ENCODE measurements at places on chromosomes 7 and 10.

GRCh38 chr7:38310591-38311101, 37.2 kb upstream of the TARP start:
- DNase-seq: no peak

DNA sequence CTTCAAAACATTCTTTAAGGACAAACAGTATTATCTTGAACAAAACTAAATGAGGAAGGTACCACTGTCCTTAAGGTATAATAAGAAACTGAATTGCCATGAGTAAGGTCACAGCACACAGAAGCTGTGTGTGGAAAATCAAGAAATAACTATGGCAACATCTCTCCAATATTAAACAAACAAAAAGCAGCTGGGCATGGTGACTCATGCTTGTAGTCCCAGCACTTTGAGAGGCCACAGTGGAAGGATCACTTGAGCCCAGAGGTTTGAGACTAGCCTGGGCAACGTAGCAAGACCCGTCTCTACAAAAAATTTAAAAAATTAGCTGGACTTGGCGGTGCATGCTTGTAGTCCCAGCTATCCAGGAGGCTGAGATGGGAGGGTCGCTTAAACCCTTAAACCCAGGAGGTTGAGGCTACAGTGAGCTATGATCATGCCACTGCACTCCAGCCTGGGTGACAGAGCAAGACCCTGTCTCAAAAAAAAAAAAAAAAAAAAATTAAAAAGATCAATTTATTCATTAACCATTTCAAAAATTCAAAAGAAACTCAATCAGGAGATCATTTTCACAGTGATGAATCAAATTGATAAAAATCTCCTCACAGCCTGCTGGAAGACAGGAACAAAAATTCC, 195.4 kb downstream of the SKIDA1 start:
- DNase-seq: no peak

GRCh38 chr10:23868121-23868520, 340.8 kb upstream of the KIAA1217 start:
- no peak for DNase-seq

- no peak for DNase-seq
These were observed 153.6 kb downstream of the TMEM178B start for GRCh38 chr7:141227454-141227853.

- no peak for DNase-seq
These were observed 176.4 kb upstream of the RHEB start for GRCh38 chr7:151695951-151696541.

DNA sequence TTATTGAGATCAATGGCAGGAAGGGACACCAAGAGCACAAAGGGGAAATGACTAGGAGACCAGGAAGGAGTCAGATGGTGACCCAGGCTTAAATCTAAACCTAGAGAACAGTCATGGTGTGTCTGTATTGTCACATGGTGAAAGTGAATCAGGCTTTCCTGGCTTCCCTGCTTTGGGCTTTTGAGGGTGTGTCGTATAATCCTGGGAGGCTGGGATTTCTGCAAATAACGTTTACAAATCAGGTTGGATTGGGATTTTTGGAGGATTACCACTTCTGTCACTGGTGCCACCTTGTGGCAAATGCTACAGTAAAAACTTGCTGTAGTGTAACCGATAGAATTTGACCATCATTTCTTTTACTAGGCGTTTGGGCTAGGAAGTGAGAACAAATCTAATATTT, 502.6 kb downstream of the NRG3 start:
- no peak for DNase-seq

DNA sequence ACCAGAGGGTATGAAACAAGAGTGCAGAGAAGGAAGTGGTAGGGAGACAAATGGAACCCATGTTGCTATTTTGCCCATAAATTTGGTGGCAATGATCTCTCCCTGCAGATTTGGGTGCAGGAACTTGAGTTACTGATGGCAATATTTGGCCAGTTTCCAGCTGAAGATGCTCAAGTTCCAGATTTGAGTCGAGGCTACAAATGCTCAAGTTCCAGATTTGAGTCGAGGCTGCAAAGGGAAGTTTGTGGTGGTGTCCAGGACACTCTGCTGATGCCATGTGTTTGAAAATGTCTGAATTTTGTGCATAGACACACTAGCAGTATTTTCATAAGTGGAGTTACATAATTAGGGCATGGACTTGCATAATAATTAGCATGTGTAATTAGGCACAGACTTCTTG, 40.8 kb downstream of the TBXAS1 start:
- peak; percentile 58 for DNase-seq

- no peak for DNase-seq
These were observed 284.7 kb upstream of the SHH start for GRCh38 chr7:156096771-156097538.

DNA sequence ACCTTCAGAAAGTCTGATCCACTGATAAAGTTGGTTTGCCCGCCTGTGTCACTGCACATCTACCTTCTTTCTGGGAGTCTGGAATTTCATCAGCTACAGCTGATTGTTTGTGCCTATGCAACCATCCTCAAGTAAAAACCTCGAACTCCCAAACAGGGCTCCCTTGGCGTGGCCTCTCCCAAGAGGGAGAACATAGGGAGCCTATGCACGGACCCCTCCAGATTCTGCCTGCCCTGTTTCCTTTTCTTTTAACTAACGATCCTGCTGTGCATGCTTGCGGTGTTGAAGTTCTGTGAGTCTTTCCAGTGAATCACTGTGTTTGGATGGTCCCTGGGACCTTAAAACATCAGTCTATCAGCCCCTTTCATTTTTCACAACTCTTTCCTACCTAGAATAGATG, 226.9 kb upstream of the SEMA3D start:
- DNase-seq: no peak

- DNase-seq: no peak
These were observed 4.8 kb upstream of the PTPN12 start for GRCh38 chr7:77532247-77532646.

DNA sequence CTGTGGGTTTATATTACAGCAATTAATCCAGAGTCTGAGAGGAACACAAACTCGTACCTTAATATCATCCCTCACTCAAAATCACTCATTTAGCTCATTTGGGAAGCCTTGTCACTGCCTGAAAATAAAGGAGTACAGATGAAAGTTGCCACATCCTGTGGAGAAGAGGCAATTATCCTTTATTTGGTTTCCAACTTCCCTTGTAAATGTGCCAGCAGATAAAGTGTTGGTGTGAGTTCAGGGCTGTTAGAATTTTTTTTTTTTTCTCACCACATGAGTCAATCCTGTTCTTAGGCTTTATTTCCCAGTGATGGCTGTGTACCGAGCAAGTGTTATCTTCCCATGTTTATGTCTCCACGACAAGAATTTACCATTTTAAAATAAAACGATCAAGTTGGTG, 99.0 kb upstream of the SMIM30 start:
- no peak for DNase-seq

- DNase-seq: no peak
These were observed 244.5 kb downstream of the ITGB1 start for GRCh38 chr10:32713560-32713959.

DNA sequence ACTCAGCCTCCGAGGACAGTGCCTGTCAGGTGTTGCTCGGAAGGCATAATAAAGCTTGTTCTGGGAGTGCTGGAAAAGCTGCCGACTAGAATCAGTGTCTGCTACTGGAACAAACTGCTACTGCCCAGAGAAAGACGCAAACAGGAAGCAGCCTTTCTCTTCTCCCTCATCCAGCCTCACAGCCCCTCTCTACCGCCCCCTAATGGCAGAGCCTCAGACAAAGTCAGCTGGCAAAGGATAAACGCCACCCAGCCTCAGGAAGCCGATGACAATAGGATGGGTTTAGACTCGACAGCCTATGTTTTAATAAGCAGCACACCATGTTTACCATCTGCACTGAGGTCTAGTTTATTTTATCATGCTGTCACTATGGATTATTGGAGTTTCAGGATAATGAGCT, 169.5 kb upstream of the LYZL1 start:
- DNase-seq: peak; percentile 14

DNA sequence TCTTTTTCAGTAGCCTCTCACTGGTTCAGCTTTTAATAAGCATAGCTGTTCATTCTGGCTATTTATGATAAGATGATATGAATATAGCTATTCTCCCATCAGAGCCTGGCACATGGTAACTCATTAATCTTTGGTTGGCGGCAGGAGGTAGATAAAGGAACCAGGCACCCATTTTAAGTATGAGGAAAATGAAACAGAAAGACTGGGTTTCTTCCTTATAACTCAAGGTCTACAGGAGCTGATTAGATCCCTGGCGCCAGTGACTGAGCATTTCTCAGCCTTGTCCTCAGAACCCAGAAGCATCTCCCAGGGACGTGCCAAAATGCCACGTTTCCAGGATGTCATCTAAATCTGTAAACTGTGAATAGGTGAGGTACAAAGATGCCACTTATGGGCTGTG, 141.9 kb downstream of the TCF7L2 start:
- no peak for DNase-seq

DNA sequence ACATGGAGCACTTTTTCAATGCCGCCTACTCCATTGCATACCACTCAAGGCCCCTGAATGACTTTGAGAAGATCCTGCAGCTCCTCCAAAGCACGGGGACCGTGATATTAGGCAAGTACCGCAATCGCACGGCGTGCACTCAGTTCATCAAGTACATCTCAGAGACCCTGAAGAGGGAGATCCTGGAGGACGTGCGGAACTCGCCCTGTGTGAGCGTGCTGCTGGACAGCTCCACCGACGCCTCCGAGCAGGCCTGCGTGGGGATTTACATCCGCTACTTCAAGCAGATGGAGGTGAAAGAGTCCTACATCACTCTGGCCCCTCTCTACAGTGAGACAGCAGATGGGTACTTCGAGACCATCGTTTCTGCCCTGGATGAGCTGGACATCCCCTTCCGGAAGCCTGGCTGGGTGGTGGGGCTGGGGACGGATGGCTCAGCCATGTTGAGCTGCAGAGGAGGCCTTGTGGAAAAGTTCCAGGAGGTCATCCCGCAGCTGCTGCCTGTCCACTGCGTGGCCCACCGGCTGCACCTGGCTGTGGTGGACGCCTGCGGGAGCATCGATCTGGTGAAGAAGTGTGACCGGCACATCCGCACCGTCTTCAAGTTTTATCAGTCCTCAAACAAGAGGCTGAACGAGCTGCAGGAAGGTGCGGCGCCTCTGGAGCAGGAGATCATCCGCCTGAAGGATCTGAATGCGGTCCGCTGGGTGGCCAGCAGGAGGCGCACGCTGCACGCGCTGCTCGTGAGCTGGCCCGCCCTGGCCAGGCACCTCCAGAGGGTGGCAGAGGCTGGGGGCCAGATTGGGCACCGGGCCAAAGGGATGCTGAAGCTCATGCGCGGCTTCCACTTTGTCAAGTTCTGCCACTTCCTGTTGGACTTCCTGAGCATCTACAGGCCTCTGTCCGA, 12.7 kb upstream of the ATP6V0E2 start:
- peak; percentile 31 for DNase-seq

GRCh38 chr7:34107276-34107675, 201.9 kb downstream of the BMPER start:
- DNase-seq: no peak

GRCh38 chr7:145088111-145088745, 252.4 kb upstream of the TPK1 start:
- DNase-seq: no peak

GRCh38 chr7:38902449-38902848, 6.5 kb downstream of the VPS41 start:
- no peak for DNase-seq

GRCh38 chr10:14782691-14783363, 8.1 kb upstream of the FAM107B start:
- peak; percentile 19 for DNase-seq

DNA sequence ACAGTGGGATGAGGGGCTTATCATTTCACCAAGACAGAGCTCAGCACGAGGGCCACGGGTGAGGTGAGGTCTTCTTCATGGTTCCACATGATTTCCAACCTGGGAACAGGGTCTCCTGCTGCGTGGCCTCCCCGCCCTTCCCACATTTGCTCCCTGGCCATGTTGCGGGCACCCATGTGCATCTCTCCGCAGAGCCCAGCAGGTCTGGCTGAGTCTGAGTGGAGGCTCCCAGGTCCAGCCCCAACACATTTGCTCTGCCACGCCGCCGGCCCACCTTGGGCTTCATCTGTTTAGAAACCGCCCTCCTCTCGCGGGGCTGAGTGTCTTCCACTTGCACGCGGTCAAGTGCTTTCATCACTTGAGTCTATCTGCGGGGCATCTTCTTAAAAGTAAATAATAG, 14.8 kb upstream of the PRKAR1B start:
- DNase-seq: no peak

- no peak for DNase-seq
These were observed 58.8 kb downstream of the LANCL2 start for GRCh38 chr7:55423891-55424290.

GRCh38 chr10:49176310-49177268, 11.6 kb downstream of the TMEM273 start:
- DNase-seq: no peak
